ENCODE measurements at places on chromosomes 4 and X. TPM values are rescaled to one million over a fixed set of nuclear protein-coding genes. Genes with fewer than 3 reads are reported as not detected.

The ADGRG2 gene
- not detected for total RNA-seq

The LONRF3 gene
- 10.7 TPM for total RNA-seq

The AGTR2 gene
- total RNA-seq: not detected

GRCh38 chr4:125243789-125244397, 70.9 kb upstream of the FAT4 start:
- no peak overlapping the region for H3K27ac ChIP-seq
- no peak for DNase-seq
- H3K4me3 ChIP-seq: no peak overlapping the region
- H3K27me3 ChIP-seq: no peaks in the 10 kb centered on the region
- H3K36me3 ChIP-seq: no peaks in the 10 kb centered on the region

DNA sequence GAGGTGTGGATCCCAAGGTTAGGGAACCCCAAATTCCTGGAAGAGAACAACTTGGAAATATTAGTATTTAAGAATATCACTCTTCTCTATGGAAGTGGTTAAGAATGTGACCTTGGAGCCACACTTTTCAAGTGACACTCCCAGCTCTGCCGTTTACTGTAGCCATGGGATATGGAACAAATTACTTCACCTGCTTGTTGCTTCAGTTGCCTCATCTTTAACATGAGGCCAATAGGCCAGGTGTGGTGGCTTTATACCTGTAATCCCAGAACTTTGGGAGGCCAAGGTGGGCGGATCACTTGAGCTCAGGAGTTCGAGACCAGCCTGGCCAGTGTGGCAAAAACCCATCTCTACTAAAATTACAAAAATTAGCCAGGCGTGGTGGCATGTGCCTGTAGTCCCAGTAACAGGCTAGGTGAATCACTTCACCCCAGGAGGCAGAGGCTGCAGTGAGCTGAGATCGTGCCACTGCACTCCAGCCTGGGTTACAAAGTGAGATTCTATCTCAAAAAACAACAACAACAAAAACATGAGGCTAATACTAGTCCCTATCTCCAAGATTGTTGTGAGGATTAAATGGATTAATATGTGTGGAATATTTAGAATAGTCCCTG, 13.0 kb downstream of the IL13RA1 start:
- H3K4me3 ChIP-seq: no peak overlapping the region
- peaks cover 11% of the 10 kb centered on the region for H3K27me3 ChIP-seq
- H3K36me3 ChIP-seq: no peaks in the 10 kb centered on the region
- H3K4me1 ChIP-seq: no peaks in the 10 kb centered on the region
- DNase-seq: no peak
- H3K27ac ChIP-seq: no peak overlapping the region

DNA sequence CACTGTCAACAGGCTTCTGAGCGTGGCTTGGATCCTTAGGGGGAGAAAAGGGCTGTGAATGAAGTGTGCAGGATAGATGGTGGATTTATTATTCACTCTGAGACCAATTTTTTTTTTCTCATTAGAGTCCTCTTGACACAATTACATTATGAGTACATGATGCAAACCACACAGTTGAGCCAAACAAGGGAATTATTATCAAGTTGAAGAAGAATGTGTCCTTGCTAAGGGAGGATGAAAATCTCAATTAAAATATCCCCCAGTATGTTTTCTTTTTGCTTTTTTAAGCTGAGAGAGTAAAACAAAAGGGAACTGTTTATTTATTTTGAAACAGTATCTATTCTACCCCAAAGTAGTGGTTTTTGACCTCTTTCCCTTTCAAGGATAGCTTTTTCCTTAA, 40.4 kb downstream of the RPS3A start:
- no peak overlapping the region for H3K4me3 ChIP-seq
- H3K27ac ChIP-seq: no peak overlapping the region
- no peak for DNase-seq
- H3K36me3 ChIP-seq: no peaks in the 10 kb centered on the region
- H3K27me3 ChIP-seq: no peaks in the 10 kb centered on the region
- H3K4me1 ChIP-seq: no peaks in the 10 kb centered on the region

All from T-cell (primary cell).